ENCODE measurements at places on chromosomes 7 and 10. TPM values are rescaled to one million over a fixed set of nuclear protein-coding genes. Genes with fewer than 3 reads are reported as not detected.

The CPEB3 gene
- 5.7 TPM for total RNA-seq

The GDF2 gene
- not detected for total RNA-seq

The MKX gene
- total RNA-seq = 1.7 TPM

The MYL10 gene
- not detected for total RNA-seq

The PNLIPRP3 gene
- 0.20 TPM for total RNA-seq

The AUTS2 gene
- total RNA-seq = 56.0 TPM

The EIF4H gene
- total RNA-seq = 218 TPM

The COL17A1 gene
- total RNA-seq = 1.5 TPM

The ZNF25 gene
- 11.5 TPM for total RNA-seq

The MSS51 gene
- 3.0 TPM for total RNA-seq

The STEAP4 gene
- total RNA-seq = 53.9 TPM

The SHTN1 gene
- total RNA-seq = 40.4 TPM

The MBL2 gene
- not detected for total RNA-seq

The CALHM1 gene
- total RNA-seq = not detected

The HMX3 gene
- total RNA-seq = not detected

The CCDC146 gene
- total RNA-seq = 4.3 TPM

The TMEM270 gene
- not detected for total RNA-seq

The OR13A1 gene
- total RNA-seq = not detected

The PRTFDC1 gene
- 2.7 TPM for total RNA-seq

Data from upper lobe of right lung (tissue), 1 donor.